Osteocyte (in vitro differentiated cells): ENCODE measurements at places on chromosomes 12 and 14.

DNA sequence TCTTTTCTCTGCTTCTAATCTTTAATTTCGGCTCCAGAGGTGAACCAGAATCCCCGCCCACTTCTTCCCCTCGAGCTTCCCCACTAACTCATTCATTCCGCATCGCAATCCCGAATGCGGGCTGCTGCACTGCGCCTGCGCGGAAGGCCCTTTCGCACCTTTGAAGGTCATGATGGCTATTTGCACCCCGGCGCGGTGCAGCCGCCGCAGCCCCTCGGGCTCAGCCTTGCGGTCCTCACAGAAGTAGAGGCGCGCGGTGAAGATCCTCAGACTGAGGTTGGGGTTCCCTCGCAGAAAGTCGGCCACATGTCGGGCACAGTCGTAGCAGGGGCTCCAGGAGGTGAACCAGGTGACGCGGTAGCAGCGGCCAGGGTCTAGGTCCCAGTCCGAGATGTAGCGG is 7.6 kb downstream of the AICDA start:
- peaks cover 8% of the 10 kb centered on the region for H3K4me1 ChIP-seq
- H3K36me3 ChIP-seq = no peaks in the 10 kb centered on the region
- peaks cover 20% of the 10 kb centered on the region for H3K27me3 ChIP-seq
- H3K27ac ChIP-seq = no peak overlapping the region

DNA sequence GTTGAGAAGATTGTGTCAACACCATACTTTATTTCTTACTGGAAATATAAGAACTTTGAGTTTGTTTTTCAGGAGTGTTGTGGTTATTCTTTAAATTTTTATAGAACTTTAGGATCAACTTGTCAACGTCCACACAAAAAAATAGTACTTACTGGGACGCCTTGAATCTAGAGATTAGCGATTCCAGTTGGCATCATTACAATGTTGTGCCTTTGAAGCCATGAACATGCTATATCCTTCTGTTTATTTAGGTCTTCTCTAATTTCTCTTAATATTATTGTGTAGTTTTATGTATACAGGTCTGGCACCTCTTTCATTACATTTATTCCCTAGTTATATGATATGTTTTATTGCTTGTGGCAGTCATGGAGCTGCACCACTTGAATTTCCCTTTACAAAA is 320.8 kb upstream of the CCDC196 start:
- H3K4me3 ChIP-seq = no peak overlapping the region
- no peaks in the 10 kb centered on the region for H3K27me3 ChIP-seq
- H3K36me3 ChIP-seq = no peaks in the 10 kb centered on the region
- DNase-seq = no peak
- no peaks in the 10 kb centered on the region for H3K4me1 ChIP-seq
- H3K27ac ChIP-seq = no peak overlapping the region

DNA sequence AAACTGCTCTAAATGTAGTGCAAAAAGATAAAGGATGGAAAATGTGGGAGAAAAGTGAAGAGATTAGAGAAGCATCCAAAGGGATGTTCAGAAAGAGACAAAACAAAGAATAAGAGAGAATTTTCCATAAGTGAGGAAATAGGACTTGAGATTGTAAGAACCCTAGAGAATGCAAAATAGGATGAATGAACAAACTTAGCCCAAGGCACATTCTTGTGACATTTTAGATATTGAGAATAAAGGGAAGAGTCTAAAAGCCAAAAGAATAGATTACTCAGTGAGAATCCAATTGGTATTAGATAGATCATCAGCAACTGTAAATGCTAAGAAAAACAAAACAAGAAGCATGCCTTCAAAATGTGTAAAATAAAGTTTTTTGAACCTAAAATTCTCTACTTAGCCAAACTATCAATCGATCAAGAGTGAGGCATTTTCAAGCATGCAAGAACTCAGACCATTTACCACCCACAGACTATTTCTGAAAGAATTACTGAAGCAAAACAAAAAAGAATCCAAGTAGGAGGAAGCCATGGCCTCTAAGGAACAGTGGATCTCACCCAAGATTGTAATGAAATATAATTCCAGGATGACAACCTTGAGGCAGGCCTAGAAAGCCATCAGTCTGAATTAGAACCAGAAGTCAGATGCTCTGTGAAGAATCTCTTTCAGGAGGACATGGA is 33.5 kb downstream of the DYRK2 start:
- H3K27ac ChIP-seq = peak overlapping the region; percentile 95
- H3K36me3 ChIP-seq = no peaks in the 10 kb centered on the region
- no peak for DNase-seq
- H3K27me3 ChIP-seq = no peaks in the 10 kb centered on the region
- peaks cover 46% of the 10 kb centered on the region for H3K4me1 ChIP-seq

- H3K27ac ChIP-seq = no peak overlapping the region
- H3K36me3 ChIP-seq = no peaks in the 10 kb centered on the region
- H3K27me3 ChIP-seq = peaks cover 14% of the 10 kb centered on the region
- H3K4me1 ChIP-seq = peaks cover 40% of the 10 kb centered on the region
- no peak for DNase-seq
These were observed 12.1 kb downstream of the TCL1A start for GRCh38 chr14:95701846-95702221.

GRCh38 chr14:76946753-76947077 is 81.8 kb downstream of the IRF2BPL start:
- peaks cover 51% of the 10 kb centered on the region for H3K4me1 ChIP-seq
- H3K27ac ChIP-seq = peak overlapping the region; percentile 95
- no peak overlapping the region for H3K4me3 ChIP-seq
- H3K36me3 ChIP-seq = no peaks in the 10 kb centered on the region
- DNase-seq = no peak
- H3K27me3 ChIP-seq = no peaks in the 10 kb centered on the region

DNA sequence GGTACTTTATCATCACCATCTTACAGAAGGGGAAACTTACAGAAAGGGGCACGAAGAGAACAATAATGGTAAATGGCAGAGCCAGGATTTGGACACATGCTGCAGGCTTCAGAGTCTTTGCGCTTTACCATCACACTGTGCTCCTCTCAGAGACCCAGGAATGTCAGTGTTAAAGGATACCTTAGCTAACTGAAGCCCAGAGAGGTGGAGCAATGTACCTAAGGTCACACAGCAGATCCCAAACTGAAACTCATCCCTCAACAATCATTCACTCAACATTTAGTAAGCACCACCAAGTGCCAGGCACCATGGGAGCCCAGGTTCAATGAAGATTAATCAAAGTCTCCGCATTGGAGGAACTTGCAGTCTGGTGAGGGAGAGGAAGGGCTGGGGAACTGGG is 8.0 kb upstream of the KRT78 start:
- peaks cover 8% of the 10 kb centered on the region for H3K4me1 ChIP-seq
- DNase-seq = no peak
- H3K27me3 ChIP-seq = peaks cover 42% of the 10 kb centered on the region
- H3K4me3 ChIP-seq = no peak overlapping the region
- no peaks in the 10 kb centered on the region for H3K36me3 ChIP-seq

DNA sequence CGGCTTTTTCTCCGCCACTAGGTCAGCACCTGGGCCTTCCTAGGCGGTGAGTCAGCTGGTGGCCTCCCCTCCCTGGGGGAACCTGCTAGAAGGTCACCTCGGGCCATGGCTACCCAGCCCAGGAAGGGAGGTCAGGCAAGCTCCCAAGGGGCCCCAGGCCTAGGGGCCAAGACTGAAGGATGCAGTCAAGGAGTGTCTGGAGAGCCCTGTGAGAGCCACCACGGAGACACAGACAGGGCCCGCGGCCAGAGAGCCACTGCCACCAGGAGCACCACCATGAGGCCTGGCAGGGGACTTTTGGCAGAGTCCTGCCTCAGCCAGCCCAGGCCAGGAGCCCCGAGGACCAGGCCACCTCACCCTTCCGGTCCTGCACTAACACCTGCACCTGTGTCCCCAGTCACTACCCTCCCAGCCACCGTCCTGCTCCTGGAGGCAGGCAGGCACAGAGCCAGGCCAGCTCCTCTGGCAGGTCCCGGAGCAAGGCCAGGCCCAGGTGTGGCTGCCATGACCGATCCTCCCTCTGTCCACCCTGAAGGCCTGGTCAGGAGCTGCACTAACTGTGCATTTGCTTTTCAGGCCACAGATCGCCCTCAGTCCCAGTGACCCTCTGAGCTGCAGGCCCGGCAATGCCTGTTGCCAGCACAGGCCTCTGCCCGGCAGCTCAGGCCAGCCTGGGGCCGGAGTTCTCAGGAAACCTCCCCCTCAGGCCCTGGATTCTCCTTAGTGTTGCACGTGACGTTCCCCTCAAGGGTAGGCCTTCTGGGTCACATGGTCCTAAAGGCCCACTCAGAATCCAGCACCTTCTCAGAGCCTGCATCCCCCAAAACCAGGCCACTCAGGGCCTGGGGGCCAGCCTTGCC is 6.9 kb downstream of the PHETA1 start:
- H3K27me3 ChIP-seq = no peaks in the 10 kb centered on the region
- H3K27ac ChIP-seq = no peak overlapping the region
- DNase-seq = no peak
- no peak overlapping the region for H3K4me3 ChIP-seq
- peaks cover 13% of the 10 kb centered on the region for H3K4me1 ChIP-seq

- no peak overlapping the region for H3K27ac ChIP-seq
- no peak overlapping the region for H3K4me3 ChIP-seq
- H3K27me3 ChIP-seq = no peaks in the 10 kb centered on the region
These were observed 204.3 kb downstream of the ASCL1 start for GRCh38 chr12:103161582-103162362.

GRCh38 chr14:100147691-100148464 is 11.6 kb downstream of the DEGS2 start:
- no peak overlapping the region for H3K4me3 ChIP-seq
- DNase-seq = no peak
- H3K27ac ChIP-seq = no peak overlapping the region
- peaks cover 5% of the 10 kb centered on the region for H3K36me3 ChIP-seq

DNA sequence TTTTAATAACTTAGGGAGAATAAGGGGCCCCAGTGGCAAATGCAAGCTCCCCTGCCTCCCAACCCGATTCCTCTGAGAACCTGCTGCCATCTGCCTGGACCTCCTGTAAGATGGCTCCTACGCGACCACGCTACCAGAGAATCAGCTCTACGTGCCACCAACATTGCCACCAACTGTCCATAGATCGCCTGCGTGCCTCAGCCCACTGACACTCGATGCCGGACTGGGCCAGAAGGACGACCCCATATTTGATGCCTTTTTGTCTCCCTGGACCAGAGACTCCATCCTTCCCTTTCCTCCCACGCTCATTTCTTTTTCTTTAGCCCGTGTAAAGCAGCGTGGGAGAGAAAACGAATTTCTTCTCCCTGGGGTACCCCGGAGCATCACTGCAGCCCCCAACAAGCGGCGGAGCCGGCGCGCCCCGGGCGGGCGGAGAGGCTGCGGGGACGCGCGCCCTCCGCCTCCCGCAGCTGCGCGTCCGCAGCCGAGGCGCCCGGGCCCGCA is 565 bp upstream of the KLHL42 start:
- DNase-seq = no peak
- H3K27ac ChIP-seq = peak overlapping the region; percentile 94
- no peaks in the 10 kb centered on the region for H3K27me3 ChIP-seq
- H3K4me3 ChIP-seq = peak overlapping the region; percentile 86
- H3K36me3 ChIP-seq = peaks cover 5% of the 10 kb centered on the region

DNA sequence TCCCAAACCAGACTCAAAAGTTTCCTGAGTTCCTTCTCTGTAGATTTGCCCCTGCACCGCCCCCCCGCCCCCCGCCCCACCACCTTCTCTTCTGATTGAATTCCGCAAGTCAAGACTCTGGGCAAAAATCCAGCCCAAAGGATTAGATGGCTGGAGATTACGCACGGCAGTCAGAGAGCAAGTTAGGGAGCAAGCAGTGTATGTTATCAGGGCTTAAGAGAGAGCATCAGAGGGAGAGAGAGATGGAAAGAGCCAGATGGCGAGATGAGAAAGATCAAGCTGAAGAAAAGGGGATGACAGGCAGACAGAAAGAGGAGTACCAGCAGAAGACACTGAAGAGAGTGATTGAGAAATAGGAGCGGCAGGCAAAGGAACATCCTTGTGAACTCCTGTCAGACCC is 13.9 kb upstream of the ANKRD33 start:
- H3K27ac ChIP-seq = no peak overlapping the region
- H3K4me1 ChIP-seq = peaks cover 16% of the 10 kb centered on the region
- no peaks in the 10 kb centered on the region for H3K27me3 ChIP-seq
- no peak for DNase-seq
- no peaks in the 10 kb centered on the region for H3K36me3 ChIP-seq

GRCh38 chr12:74515849-74516248 is 21.8 kb upstream of the ATXN7L3B start:
- DNase-seq = no peak
- no peak overlapping the region for H3K27ac ChIP-seq
- no peaks in the 10 kb centered on the region for H3K36me3 ChIP-seq
- H3K4me3 ChIP-seq = no peak overlapping the region
